ENCODE measurements at places on chromosomes 16 and 17. TPM values are rescaled to one million over a fixed set of nuclear protein-coding genes. Genes with fewer than 3 reads are reported as not detected.

The KRT15 gene
- total RNA-seq = 0.03 TPM

- H3K4me1 ChIP-seq = peaks cover 8% of the 10 kb centered on the region
- H3K27ac ChIP-seq = no peak overlapping the region
- H3K27me3 ChIP-seq = peaks cover 31% of the 10 kb centered on the region
- H3K4me3 ChIP-seq = no peak overlapping the region
Observed at GRCh38 chr17:48426019-48426665, 3.9 kb downstream of the SKAP1 start.

- no peaks in the 10 kb centered on the region for H3K36me3 ChIP-seq
- DNase-seq = peak; percentile 85
- no peak overlapping the region for H3K27ac ChIP-seq
- peak overlapping the region; percentile 66 for H3K4me3 ChIP-seq
- no peaks in the 10 kb centered on the region for H3K4me1 ChIP-seq
Observed at GRCh38 chr17:82230609-82231311, 1.9 kb downstream of the SLC16A3 start.

The NME2 gene
- total RNA-seq = 636 TPM

The ZNF750 gene
- total RNA-seq = 0.17 TPM
